ENCODE measurements at places on chromosomes 7 and 10. TPM values are rescaled to one million over a fixed set of nuclear protein-coding genes. Genes with fewer than 3 reads are reported as not detected.

The TAS2R3 gene
- total RNA-seq: 1.1 TPM

The CNNM1 gene
- 1.4 TPM for total RNA-seq

The UFSP1 gene
- 1.7 TPM for total RNA-seq

The ADAM12 gene
- total RNA-seq: 1.7 TPM

The PDK4 gene
- not detected for total RNA-seq

The ZYX gene
- 148 TPM for total RNA-seq

The HTRA1 gene
- not detected for total RNA-seq

DNA sequence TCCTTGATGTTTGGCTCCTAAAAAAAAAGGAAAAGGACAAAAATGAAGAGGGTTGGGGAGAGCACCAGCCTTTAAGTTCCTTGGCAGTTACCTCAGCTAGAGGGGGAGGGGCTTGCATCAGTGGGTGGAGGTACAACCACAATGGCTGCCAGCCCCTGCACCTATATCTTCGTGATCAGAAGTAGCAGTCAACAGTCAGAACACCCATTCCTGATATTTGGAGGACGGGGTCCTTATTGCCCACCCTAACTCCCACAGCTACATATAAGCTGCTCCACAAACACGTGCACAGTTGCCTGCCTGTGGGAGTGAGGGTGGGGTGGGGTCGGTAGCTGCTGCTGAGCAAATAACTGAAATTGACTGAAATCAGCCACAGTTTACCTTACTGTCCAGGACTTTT, 26.2 kb downstream of the C1GALT1 start:
- H3K4me1 ChIP-seq: peaks cover 61% of the 10 kb centered on the region
- H3K27me3 ChIP-seq: no peaks in the 10 kb centered on the region
- DNase-seq: no peak
- H3K27ac ChIP-seq: no peak overlapping the region

- H3K4me3 ChIP-seq: peak overlapping the region; percentile 82
- no peaks in the 10 kb centered on the region for H3K36me3 ChIP-seq
- no peak overlapping the region for H3K27ac ChIP-seq
- DNase-seq: peak; percentile 97
- no peaks in the 10 kb centered on the region for H3K27me3 ChIP-seq
- peaks cover 13% of the 10 kb centered on the region for H3K4me1 ChIP-seq
These were observed 31.5 kb upstream of the ERV3-1 start for GRCh38 chr7:65037740-65038688.

- H3K4me1 ChIP-seq: peaks cover 31% of the 10 kb centered on the region
- no peak overlapping the region for H3K4me3 ChIP-seq
- no peaks in the 10 kb centered on the region for H3K27me3 ChIP-seq
- no peak for DNase-seq
These were observed 15.1 kb downstream of the RNF216 start for GRCh38 chr7:5766321-5766761.

GRCh38 chr10:12589291-12589690, 239.9 kb downstream of the CAMK1D start:
- no peak overlapping the region for H3K27ac ChIP-seq
- no peak for DNase-seq
- H3K36me3 ChIP-seq: peaks cover 5% of the 10 kb centered on the region

DNA sequence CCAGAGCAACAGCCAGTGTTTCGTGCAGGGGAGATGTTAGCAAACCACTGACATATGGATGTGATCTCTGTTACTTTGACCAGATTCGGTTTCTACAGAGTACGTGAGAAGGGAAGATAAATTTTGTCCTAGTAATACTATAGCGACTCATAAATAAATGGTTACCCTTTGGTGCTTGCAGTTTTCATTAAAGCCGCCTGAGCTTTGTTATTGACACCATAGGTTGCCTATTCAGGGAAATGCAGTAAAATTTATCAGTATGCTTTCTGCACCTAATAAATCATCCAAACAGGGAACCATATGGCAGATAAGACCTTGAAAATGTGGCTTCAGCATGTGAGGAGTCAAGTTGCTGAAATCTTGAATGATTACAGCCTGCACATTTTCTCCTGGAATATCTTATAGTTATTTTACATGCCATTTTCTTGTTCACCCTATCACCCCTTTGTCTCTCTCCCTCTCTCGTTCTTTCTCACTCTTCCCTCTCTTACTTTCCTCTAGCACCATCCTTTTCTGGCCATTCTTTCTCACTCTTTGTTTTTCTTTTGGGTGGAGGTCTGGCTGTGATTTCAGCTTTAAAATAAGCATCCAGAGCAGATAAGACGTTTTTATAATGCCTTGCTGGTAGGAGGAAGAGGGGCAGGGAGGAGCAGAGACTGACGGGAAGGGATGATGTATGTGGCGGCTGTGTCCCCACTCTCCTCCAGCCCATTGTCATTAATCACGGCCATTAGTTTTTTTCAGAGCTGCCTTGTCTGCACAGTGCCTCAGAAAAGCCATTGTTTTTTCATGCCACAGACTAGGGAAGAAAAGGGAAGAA, 182.5 kb downstream of the LRMDA start:
- no peaks in the 10 kb centered on the region for H3K4me1 ChIP-seq
- no peak overlapping the region for H3K4me3 ChIP-seq

- no peak for DNase-seq
- peaks cover 9% of the 10 kb centered on the region for H3K27me3 ChIP-seq
- H3K4me1 ChIP-seq: no peaks in the 10 kb centered on the region
- H3K4me3 ChIP-seq: no peak overlapping the region
These were observed 10.2 kb downstream of the LMOD2 start for GRCh38 chr7:123665896-123666295.

DNA sequence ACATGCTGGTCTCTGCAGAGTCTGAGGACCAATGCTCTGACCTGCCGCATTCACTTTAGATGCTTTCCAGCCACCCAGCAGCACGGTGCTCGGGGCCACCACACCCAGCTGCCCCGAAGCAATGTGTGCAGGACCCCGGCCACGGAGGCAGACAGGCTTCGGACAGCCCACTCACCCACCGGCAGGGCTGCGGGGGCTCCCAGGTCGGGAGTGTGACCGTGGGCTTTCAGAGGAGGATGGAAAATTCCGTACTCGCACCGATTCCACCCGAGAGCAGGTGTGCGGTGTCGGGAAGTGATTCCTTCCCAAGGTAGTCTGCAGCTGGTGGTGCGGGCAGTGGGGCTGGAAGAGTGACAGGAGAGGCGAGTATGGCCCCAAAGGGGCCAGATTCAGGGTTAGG, 190.9 kb downstream of the DNAJB6 start:
- H3K36me3 ChIP-seq: no peaks in the 10 kb centered on the region
- no peak overlapping the region for H3K4me3 ChIP-seq
- no peak for DNase-seq

- H3K36me3 ChIP-seq: no peaks in the 10 kb centered on the region
- no peak overlapping the region for H3K4me3 ChIP-seq
- peaks cover 4% of the 10 kb centered on the region for H3K4me1 ChIP-seq
These were observed 81.6 kb upstream of the PFKP start for GRCh38 chr10:2985729-2986232.

DNA sequence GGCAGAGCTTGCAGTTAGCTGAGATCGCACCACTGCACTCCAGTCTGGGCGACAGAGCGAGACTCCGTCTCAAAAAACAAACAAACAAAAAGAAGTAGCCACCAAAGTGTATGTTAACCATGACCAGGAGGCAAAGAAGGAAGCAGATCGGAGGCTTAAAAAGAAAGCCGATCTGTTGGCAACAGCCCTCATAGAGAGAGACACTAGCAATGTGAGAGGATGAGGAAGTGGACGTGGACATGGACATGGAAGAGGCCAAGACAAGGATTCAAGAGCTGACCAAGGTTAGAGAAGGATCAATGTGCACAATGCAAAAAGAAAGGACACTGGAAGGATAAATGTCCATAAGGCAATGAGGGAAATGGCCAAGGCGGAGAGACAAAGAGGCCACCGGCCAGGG, 14.9 kb upstream of the ADCK2 start:
- no peaks in the 10 kb centered on the region for H3K36me3 ChIP-seq
- H3K4me3 ChIP-seq: no peak overlapping the region
- no peak overlapping the region for H3K27ac ChIP-seq

GRCh38 chr10:1089017-1089689, 33.0 kb downstream of the WDR37 start:
- no peaks in the 10 kb centered on the region for H3K27me3 ChIP-seq
- peaks cover 41% of the 10 kb centered on the region for H3K36me3 ChIP-seq
- peaks cover 7% of the 10 kb centered on the region for H3K4me1 ChIP-seq

- no peak for DNase-seq
- no peaks in the 10 kb centered on the region for H3K27me3 ChIP-seq
- H3K4me1 ChIP-seq: peaks cover 9% of the 10 kb centered on the region
- H3K4me3 ChIP-seq: no peak overlapping the region
These were observed 24.8 kb upstream of the SFMBT2 start for GRCh38 chr10:7435674-7436073.

- H3K36me3 ChIP-seq: no peaks in the 10 kb centered on the region
- no peaks in the 10 kb centered on the region for H3K4me1 ChIP-seq
- H3K27me3 ChIP-seq: no peaks in the 10 kb centered on the region
- no peak for DNase-seq
- H3K27ac ChIP-seq: no peak overlapping the region
- no peak overlapping the region for H3K4me3 ChIP-seq
These were observed 102.0 kb downstream of the PKD1L1 start for GRCh38 chr7:47846138-47846836.

GRCh38 chr10:7410301-7410861, 453 bp downstream of the SFMBT2 start:
- H3K36me3 ChIP-seq: peaks cover 9% of the 10 kb centered on the region
- DNase-seq: peak; percentile 68
- H3K4me3 ChIP-seq: peak overlapping the region; percentile 94
- peak overlapping the region; percentile 93 for H3K27ac ChIP-seq
- H3K27me3 ChIP-seq: peaks cover 10% of the 10 kb centered on the region

Measured in activated CD4-positive, alpha-beta T cell treated with anti-CD3 and anti-CD28 coated beads for 36 hours (primary cell).